ENCODE measurements at places on chromosomes 2 and 18.

DNA sequence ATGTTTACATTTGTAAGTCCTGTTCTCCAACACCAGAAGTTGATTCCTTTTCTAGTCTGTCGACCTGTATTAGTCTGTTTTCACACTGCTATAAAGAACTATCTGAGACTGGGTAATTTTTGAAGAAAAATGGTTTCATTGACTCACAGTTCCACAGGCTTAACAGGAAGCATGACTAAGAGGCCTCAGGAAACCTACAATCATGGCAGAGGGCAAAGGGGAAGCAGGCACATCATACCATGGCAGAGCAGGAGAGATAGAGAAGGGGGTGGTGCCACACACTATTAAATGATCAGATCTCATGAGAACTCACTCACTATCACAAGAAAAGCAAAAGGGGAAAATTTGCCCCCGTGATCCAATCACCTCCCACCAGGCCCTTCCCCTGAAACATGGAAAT is 112.8 kb upstream of the MAP3K20 start:
- DNase-seq: peak; percentile 50

GRCh38 chr18:6118080-6118479 is 222.8 kb upstream of the TMEM200C start:
- no peak for DNase-seq

- no peak for DNase-seq
These were observed 397.6 kb upstream of the LRATD1 start for GRCh38 chr2:14234911-14235310.

- DNase-seq: peak; percentile 9
These were observed at the start of gene ADRA2B for GRCh38 chr2:96116424-96116878. Gene ADRA2B (minus strand): TSS chr2:96116571. CDS start chr2:96116149, 422 bp downstream.

DNA sequence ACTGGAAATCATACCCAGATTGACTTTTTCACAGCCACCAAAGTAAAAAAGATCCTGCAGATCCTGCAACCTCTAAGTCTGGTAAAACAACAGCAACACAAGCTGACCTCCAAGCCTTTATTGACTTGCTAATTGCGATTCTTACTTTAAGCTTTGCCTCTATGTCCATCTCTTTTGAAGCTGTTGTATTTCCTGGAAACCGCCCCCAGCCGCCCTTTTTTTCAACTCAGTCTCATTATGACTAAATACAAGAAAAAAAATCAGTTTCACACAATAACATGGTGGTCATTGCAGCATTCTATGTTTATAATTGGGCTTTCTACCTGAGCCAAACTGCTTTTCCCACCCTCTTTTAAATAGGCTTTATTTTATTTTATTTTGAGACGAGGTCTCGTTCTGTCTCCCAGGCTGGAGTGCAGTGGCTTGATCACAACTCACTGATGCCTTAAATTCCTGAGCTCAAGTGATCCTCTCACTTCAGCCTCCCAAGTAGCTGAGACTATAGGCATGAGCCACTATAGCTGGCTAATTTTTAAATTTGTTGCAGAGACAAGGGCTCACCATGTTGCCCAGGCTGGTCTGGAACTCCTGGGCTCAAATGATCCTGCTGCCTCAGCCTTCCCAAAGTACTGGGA is 76.2 kb downstream of the MOGAT1 start:
- no peak for DNase-seq

- no peak for DNase-seq
These were observed 101.4 kb downstream of the TMEM18 start for GRCh38 chr2:575727-576236.

DNA sequence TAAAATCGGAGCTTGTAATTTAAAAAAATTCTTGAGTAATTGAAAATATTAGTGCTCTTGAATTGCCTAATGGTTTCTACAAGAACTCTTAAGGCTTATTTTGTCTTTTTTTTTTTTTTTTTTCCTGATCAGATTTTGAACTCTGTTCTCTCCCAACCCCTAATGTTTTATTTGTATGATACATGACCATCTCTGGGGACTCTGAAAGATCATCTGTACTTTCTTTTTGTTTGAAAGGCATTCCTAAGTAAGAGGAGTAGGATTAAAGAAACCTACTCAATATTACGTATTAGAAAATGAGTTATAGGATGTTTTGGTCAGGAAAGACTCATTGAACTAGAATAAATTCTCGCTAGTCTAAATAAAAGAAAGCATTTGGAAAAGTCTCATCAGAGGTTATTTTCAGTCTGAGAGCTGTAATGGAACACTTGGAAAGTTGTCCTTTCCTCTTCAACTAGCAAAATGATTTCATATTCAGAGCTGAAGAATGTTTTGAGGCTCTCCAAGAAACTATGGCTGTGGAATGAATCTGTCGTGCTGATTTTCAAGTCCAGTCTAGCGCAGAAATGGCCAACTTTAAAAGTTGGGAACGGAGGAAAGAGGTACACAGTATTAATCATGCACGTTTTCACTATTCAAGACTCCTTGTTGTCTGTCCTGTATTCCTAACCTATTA is 182.7 kb downstream of the PRPF40A start:
- no peak for DNase-seq

DNA sequence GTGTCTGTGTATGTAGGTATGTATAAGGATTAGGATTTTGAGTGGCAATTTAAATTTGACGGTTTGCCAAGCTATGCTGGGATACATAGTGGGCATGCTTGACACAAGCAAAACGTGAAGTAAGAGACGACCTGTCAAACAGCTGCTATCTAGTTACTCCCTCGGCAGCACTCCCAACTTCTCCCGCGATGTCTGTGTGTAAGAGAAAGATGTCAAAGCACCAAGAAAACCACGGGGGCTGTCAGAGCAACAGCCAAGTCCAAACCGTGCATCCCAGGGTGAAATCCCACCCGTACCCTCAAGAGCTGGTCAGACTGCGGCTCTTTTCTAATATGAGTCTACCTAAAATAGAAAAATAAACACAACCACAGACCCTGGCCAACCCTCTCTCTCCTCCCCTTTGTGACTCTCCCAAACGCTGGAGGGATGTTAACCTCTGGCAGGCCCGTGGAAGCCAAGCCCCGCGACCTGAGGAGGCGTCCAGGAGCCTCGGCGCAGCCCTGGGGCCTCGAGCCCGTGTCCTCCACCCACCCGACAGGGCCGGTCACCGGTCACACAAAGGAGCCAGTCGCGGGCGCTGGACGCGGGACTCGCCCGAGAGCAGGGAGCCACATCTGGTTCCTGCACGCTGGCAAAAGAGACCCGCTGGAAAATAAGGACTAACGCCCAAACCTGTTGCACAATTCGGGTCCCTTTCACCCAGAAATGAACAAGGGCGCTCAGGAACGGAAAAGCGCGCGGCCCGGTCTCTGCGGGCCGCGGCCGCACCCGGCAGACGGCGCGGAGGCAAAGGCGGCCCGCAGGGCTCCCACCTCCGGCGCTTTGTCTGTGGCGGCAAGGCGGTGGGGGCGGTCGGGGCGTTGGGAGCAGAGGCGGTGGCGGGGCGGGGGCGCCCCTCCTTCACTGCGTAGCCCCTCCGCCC is 925 bp downstream of the SESTD1 start:
- peak; percentile 48 for DNase-seq

DNA sequence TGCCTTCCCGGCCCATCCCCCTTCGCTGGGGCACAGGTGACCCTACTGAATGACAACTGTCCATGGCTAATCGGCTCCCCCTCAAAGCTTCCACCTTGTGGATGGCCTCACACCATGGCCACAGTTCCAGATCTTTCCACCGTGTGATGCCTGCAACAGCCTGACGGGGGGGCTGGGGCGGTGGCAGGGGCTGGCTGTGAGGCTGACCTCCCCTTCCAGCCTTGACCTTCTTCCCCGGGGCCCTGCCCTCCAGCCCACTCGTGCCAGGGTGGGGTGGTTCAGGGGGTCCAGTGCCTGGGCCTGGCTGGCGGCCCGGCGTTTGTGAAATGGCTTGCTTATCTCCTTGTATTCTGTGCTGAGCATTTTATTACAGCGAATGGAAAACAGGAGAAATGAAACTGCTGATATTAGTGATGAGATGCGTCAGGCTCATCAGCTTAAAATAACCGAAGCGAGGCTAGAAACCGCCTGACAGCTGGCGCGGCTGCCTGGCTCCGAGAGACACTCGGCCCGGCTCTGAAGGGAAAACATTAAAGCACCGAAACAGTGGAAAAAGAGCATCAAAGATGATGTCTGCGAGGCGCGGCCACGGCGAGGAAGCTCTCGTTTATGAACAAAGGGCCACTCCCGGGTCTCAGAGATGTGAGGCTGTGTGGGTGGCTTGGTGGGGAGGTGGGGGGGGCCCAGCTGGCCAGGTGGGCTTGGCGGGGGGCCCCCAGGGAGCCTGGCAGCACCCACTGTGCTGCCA is 916 bp upstream of the PDCD1 start:
- peak; percentile 67 for DNase-seq

GRCh38 chr2:65062843-65063825 is 6.9 kb downstream of the CEP68 start:
- DNase-seq: peak; percentile 48

DNA sequence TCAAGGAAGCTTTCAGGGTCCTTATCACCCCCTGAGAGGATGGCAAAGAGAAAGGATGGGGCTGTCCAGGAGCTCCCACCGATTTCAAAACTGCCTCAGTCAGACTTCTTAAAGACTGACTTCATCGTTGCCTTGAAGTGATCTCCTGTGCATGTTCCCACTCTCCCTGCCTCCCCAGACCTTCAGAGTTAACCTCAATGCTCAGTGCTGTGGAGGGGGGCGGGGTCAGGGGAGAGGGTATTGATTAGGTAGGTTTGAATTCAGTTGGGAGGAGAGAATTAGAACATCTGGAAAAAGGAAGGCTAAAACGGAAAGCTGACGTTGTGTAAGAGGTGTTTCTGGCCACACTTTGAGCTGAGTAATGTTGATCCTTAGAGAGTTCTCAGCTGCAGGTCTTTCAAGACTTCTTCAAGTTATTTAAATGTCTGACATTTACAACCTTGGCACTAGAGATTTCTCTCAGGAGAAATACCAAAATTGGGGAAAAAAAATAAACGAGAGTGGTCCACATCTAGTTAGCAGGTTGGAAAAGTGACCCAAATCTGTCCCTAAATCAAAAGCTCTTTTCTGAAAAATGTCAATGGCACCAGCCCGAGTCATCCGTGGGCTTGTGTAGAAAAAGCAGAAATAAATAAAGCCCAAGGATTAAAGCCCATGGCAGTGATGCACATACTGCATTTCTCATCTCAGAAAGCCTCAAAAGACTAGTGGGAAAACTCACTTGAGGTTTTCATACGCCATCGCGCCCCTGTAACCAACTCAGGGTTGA is 134.7 kb upstream of the EPAS1 start:
- DNase-seq: peak; percentile 88

GRCh38 chr18:5238371-5238976 is 41.4 kb upstream of the AKAIN1 start:
- DNase-seq: no peak

GRCh38 chr2:65661980-65662653 is 229.7 kb upstream of the SPRED2 start:
- peak; percentile 22 for DNase-seq

GRCh38 chr2:129187343-129187742 is 792.1 kb upstream of the RAB6C start:
- no peak for DNase-seq

DNA sequence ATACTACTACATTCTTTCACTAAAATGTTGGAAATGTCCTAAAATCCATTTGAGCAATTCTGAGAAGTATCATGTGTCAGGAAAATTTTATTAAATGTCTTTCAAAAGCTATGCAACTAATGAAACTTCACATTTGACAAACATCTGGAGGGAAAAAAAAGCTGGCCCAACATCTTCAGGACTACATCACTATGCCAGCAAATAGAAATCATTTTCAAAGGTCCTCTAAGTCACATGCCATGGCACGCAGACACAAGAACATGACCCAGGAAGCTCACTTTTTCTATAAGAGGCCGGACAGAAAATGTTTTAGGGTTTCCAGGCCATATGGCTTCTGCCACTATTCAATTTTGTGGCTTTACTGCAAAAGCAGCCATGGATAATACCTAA is 11.6 kb downstream of the KANSL3 start:
- DNase-seq: no peak

DNA sequence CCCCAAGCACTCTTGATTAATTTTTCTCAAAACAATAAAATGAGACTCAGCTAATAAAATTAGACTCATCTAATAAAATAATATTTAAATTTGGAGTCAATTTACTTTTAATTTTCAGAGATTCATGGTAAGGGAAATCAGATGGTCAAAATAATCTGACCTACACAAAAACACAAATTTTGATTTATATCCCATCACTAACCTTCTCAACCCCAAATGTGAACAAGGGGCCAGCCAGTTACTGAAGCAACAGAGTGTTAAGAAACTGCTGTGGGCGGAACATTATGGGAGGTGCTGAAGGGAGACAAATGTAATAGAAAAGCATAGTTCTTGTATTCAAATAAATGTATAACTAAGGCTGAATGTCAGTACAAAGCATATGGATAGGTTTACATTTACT is 28.5 kb upstream of the PPP3R1 start:
- DNase-seq: no peak

DNA sequence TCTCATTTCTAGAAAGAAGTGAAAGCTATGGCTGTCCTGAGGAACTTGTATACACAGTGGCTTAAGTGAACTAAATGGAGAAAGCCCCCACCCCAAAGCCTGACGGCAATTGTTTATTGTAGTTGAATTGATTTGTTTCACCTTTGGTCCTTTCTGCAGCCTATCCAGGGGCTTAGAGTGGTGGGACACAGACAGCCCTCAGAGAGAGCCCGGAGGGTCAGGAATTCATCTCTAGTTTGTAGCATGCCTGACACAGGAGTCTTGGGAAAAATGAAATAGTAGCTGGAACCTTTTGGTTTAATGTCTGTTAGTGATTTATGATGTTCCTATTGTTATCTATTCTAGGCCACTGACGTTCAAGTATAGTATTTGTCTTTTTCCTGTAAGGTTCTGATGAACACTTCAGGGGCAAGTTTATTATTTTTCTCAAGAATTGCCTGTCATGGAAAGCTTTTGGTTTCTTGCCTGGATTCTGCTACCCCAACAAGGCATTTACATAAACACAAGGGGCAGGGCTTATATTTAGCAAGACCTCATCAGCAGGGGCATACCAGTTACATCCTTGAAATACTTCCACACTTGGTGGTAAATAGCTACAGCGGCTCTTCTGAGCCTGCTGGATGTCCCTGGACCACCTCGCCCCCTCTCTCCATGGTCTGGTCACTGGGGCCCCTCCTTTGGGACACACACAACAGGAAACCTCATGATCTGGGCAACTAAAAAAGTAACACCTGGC is 44.4 kb downstream of the KCNE4 start:
- DNase-seq: peak; percentile 25

- no peak for DNase-seq
These were observed 104.6 kb downstream of the CAPN13 start for GRCh38 chr2:30702694-30703093.

DNA sequence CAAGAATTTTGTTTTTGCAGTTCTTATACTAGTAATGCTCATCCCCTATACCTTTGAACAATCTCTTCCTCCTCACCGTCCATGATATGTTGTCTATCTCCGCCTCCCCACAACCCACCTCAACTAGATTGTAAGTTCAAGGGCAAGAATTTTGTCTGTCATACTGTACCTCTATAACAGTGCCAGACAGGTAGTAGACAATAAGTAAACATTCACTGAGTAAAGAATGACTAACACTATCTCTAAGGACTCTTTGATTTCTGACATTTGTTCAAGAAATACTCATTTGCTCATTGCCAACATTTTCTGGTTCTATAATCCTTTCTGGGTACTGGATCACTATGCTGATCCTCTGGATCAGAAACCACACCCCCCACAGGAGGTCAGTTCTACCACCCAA is 82.4 kb downstream of the EXOC6B start:
- DNase-seq: no peak
